ENCODE measurements at places on chromosomes 12 and 14. TPM values are rescaled to one million over a fixed set of nuclear protein-coding genes. Genes with fewer than 3 reads are reported as not detected.

- H3K36me3 ChIP-seq = no peaks in the 10 kb centered on the region
- no peak overlapping the region for H3K27ac ChIP-seq
- DNase-seq = no peak
- H3K27me3 ChIP-seq = no peaks in the 10 kb centered on the region
- H3K4me1 ChIP-seq = no peaks in the 10 kb centered on the region
Observed at GRCh38 chr12:128356547-128356946, 89.6 kb downstream of the TMEM132C start.

The DENR gene
- 12.2 TPM for total RNA-seq

The SSTR1 gene
- 7.2 TPM for total RNA-seq

DNA sequence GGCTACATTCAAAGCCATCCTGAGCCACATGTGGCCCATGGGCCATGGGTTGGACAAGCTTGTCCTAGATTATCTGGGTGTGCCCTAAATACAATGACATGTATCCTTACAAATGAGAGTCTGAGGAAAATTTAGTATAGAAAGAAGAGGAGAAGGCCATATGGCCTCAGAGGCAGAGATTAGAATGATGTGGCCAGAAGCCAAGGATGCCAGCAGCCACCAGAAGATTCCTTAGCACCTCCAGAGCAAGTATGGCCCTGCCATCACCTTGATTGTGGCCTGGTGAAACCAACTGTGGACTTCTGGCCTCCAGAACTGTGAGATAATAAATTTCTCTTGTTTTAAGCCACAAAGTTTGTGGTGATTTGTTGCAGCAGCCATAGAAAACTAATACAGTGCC, 436.9 kb downstream of the RGS6 start:
- no peak overlapping the region for H3K4me3 ChIP-seq
- H3K27ac ChIP-seq = no peak overlapping the region
- H3K36me3 ChIP-seq = no peaks in the 10 kb centered on the region
- H3K27me3 ChIP-seq = no peaks in the 10 kb centered on the region

The KLRD1 gene
- total RNA-seq = 0.11 TPM
